Left ventricle myocardium inferior (tissue), 1 donor: ENCODE measurements at places on chromosomes 7 and 10. TPM values are rescaled to one million over a fixed set of nuclear protein-coding genes. Genes with fewer than 3 reads are reported as not detected.

- no peaks in the 10 kb centered on the region for H3K4me1 ChIP-seq
- H3K27ac ChIP-seq, result no peak overlapping the region
- no peak overlapping the region for H3K4me3 ChIP-seq
- DNase-seq, result no peak
- no peaks in the 10 kb centered on the region for H3K36me3 ChIP-seq
These were observed 166.2 kb upstream of the TAC1 start for GRCh38 chr7:97565665-97566064.

- no peaks in the 10 kb centered on the region for H3K36me3 ChIP-seq
- DNase-seq, result no peak
- H3K4me1 ChIP-seq, result peaks cover 12% of the 10 kb centered on the region
- H3K27me3 ChIP-seq, result no peaks in the 10 kb centered on the region
- no peak overlapping the region for H3K4me3 ChIP-seq
These were observed 263.0 kb downstream of the BAMBI start for GRCh38 chr10:28940158-28940888.

- no peaks in the 10 kb centered on the region for H3K4me1 ChIP-seq
- DNase-seq, result no peak
- H3K27ac ChIP-seq, result no peak overlapping the region
- H3K27me3 ChIP-seq, result no peaks in the 10 kb centered on the region
These were observed 186.8 kb downstream of the HGF start for GRCh38 chr7:81583090-81583489.

- H3K36me3 ChIP-seq, result no peaks in the 10 kb centered on the region
- H3K4me1 ChIP-seq, result peaks cover 13% of the 10 kb centered on the region
- peaks cover 22% of the 10 kb centered on the region for H3K27me3 ChIP-seq
- no peak for DNase-seq
These were observed 102.5 kb downstream of the TRIL start for GRCh38 chr7:28855538-28856217.

GRCh38 chr10:15550950-15551349, 168.8 kb downstream of the ITGA8 start:
- no peak for DNase-seq
- no peak overlapping the region for H3K4me3 ChIP-seq
- H3K4me1 ChIP-seq, result no peaks in the 10 kb centered on the region
- peaks cover 4% of the 10 kb centered on the region for H3K36me3 ChIP-seq
- no peaks in the 10 kb centered on the region for H3K27me3 ChIP-seq
- no peak overlapping the region for H3K27ac ChIP-seq

DNA sequence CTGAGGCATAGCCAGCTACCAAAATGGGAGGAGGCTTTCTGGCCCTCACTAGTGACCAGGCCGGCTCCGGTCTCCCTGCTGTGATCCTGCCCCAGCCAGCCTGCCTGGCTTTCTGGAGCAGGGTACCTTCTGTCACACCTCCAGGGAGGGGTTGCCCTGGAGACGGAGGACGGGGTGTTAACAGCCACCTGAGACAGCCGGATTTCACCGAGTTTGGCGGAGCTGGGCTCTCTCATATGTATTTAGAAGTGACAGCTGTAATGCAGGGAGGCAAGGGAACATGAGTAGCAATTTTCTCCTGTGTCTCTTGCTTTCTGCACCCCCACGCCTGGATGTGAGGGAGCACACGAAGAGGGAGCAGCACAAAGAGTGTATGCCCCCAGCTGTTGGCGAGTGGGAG, 473.3 kb downstream of the PLXNA4 start:
- H3K27me3 ChIP-seq, result no peaks in the 10 kb centered on the region
- no peaks in the 10 kb centered on the region for H3K36me3 ChIP-seq
- H3K4me3 ChIP-seq, result no peak overlapping the region
- no peaks in the 10 kb centered on the region for H3K4me1 ChIP-seq

- no peak within 1 kb of the TSS for H3K27ac ChIP-seq
- no peak for DNase-seq
- peaks cover 7% of the 10 kb centered on the region for H3K4me1 ChIP-seq
- peaks cover 37% of the 10 kb centered on the region for H3K27me3 ChIP-seq
These were observed at the start of gene RAB19 for GRCh38 chr7:140403878-140404564. RAB19 (plus strand) TSS chr7:140404058; CDS start chr7:140407647, 3,589 bp downstream.

GRCh38 chr7:75639071-75639885, 99.5 kb downstream of the HIP1 start:
- peak overlapping the region; percentile 88 for H3K27ac ChIP-seq
- H3K27me3 ChIP-seq, result no peaks in the 10 kb centered on the region
- H3K4me3 ChIP-seq, result peak overlapping the region; percentile 83

The ZCWPW1 gene
- 4.6 TPM for total RNA-seq

The PLEKHS1 gene
- total RNA-seq, result not detected

The FAM25G gene
- not detected for total RNA-seq
